ENCODE measurements at places on chromosomes 2 and 18.

- DNase-seq = no peak
Observed at GRCh38 chr18:77469131-77469530, 219.5 kb downstream of the GALR1 start.

GRCh38 chr2:85550486-85550885, 10.8 kb downstream of the GGCX start:
- no peak for DNase-seq

- no peak for DNase-seq
Observed at GRCh38 chr18:45608400-45608799, 6.9 kb upstream of the SLC14A2 start.

DNA sequence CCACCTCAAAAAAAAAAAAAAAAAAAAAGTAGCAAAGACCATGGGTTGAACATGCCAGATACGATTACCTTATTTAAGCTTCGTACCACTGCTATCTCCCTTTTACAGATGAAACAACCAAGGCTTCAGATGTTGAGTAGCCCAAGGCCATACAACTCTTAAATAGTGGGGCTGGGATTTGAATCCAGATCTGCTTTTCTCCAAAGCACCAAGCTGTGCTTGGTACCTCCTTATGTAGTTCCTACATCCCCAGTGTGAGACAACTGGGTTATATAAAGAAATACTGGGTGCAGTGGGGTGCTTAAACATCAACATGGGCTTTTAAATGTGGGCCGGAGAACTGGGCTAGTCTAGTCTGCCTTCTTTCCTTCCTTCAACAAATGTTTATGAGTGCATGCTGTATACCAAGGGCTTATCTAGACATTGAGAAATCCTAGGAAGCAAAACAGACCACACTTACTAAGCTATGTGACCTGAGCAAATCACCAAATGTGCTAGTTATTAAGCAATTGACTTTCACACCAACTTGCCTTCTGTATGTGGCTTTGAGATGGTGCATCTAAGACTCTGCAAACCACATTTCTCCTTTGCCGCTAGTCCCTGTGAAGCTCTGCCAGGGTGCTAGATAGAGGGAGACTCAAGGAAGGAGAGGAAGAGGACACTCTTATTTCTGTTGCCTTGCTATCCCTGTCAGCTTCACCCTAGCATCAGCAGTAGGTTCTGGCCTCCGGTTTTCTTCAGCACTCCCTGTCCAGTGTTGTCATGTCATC, 206.8 kb upstream of the FBXO11 start:
- DNase-seq = no peak

- no peak for DNase-seq
Observed at GRCh38 chr2:78418021-78418420, 607.5 kb upstream of the REG3G start.

- DNase-seq = no peak
Observed at GRCh38 chr18:67232406-67232805, 284.1 kb downstream of the DSEL start.

GRCh38 chr2:3637692-3638455, 20.1 kb upstream of the ALLC start:
- DNase-seq = no peak

DNA sequence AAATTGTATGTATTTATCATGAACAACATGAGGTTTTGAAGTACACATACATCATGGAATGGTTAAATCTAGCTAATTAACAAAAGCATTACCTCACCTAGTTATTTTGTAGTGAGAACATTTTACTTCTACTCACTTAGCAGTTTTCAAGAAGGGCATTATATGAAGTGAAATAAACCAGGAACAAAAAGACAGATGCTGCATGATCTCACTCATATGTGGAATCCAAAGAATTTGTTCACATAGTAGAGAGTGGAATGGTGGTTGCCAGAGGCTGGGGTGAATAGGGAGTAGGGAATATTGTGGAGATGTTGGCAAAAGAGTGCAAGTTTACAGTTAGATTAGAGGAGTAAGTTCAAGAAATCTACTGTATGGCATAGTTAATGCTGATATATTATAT, 292.0 kb downstream of the ASXL3 start:
- no peak for DNase-seq

- no peak for DNase-seq
Observed at GRCh38 chr2:36387258-36387916, 31.8 kb downstream of the CRIM1 start.

- DNase-seq = no peak
Observed at GRCh38 chr2:9336576-9337314, 86.6 kb downstream of the ITGB1BP1 start.

GRCh38 chr2:79723830-79724229, 211.0 kb downstream of the CTNNA2 start:
- DNase-seq = no peak

DNA sequence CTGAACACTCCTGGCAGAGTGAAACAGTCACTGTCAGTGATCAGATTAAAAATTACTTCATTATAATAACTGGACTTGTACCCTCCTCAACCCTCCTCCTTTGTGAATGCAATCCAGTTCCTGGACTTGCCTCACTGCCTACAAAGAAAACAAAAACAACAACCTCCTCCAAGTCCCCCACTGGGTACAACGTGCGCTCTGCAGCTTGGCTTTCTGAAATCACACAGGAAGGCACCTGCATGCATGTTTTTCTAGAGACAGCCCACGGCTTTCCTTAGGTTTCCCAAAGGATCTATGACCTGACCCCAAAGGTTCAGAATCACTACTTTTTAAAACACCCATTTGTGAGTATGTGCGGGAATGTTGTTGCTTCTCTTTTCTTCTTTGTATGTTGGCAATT, 61.4 kb upstream of the TUBA3E start:
- DNase-seq = no peak

DNA sequence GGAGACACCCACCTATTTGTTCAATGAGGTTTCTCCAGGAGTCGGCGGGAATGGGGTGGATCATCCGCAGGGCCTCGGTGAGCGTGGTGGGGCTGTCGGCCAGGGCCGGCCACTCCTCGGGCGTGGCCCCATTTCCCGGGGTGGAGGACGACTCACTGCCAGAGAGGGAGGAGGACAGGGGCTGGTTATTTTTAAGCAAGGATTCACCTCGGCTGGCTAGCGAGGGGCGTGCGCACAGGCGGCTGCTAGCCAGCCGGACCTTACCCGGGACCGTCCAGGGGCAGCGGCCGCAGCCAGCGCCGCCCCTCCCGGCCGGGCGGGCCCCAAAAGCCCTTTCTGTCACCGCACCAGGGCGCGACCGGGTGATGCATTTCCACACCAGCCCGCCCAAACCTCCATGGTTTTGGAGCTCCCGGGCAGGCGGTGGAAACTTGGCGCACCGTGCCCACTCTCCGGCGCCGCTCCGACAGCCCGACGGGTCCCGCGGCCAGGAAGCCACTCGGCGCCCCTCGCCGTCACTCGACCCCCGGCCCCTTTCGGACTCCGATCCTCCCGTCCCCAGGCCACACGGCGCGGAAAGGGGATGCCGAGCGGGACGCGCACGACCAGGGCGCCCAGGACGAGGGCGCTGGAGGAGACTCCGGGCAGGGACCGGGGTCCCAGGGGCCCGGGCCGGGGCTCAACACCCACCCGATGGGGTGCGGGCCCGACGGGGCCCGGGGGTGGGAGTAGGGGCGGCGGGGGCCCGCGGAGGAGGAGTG, 57.1 kb downstream of the SNORC start:
- DNase-seq = no peak

DNA sequence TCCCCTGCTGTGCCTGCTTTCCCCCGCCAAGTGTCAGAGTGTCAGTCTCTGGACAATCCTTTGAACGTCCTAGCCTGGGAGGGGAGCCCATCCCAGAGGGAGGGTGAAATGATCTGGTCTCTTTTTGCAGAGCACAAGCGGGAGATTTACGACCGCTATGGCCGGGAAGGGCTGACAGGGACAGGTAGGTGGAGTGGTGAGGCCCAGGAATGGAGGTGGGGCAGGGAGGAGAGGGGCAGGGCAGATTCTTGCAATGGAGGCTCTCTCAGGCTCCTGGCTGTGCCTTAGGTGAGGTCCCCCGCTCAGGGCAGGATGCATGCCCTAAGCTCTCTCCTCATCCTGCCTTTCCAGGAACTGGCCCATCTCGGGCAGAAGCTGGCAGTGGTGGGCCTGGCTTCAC, 2.4 kb downstream of the DNAJB2 start:
- no peak for DNase-seq

GRCh38 chr18:58895385-58895784, 30.7 kb downstream of the ZNF532 start:
- no peak for DNase-seq

GRCh38 chr2:216717491-216717901, 22.1 kb upstream of the IGFBP5 start:
- DNase-seq = no peak

GRCh38 chr2:64745562-64745961, 91.8 kb upstream of the SERTAD2 start:
- DNase-seq = no peak

DNA sequence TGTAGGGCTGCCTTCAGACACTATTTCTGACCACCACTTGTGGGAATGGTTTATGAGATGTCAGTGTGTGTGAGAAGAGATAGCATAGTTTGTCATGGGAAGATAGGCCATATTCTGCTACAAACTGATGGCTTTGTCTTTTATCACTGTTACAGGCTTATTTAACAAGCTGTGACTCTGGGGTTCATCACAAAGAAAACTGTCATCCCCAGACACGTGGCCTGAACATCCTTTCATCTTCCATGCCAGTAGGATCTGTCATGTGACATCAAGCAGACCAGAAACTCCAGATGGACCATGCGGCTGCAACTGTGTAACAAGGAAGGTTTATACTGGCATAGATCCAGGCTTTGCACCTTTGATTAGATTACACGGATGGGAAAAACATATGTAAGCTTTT, 128.6 kb upstream of the KCNH7 start:
- no peak for DNase-seq

- DNase-seq = no peak
Observed at GRCh38 chr2:157876786-157877138, 632 bp upstream of the ACVR1 start.

DNA sequence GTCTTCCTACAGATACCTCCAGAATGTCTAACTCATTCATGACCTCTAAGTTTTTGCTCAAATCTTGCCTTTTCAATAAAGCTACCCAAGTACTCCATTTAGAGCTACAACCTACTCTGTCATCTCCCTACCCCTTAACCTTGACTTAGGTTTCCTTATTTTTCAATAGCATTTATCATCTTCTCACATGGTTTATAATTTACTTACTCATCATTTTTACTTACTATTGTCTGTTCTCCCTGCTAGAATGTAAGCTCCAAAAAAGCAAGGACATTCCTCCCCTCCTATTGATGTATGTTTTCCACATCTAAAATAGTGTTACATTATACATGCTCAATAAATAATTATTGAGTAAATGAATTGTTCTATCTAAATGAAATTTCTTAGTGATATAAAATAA, 3.1 kb upstream of the GCA start:
- no peak for DNase-seq

GRCh38 chr2:203586206-203586605, 51.1 kb upstream of the RAPH1 start:
- no peak for DNase-seq

GRCh38 chr2:85862426-85862825, 26.4 kb downstream of the ST3GAL5 start:
- DNase-seq = no peak

- no peak for DNase-seq
Observed at GRCh38 chr2:97741686-97742085, 28.3 kb downstream of the ZAP70 start.

GRCh38 chr2:133508546-133509165, 59.6 kb downstream of the NCKAP5 start:
- DNase-seq = no peak

DNA sequence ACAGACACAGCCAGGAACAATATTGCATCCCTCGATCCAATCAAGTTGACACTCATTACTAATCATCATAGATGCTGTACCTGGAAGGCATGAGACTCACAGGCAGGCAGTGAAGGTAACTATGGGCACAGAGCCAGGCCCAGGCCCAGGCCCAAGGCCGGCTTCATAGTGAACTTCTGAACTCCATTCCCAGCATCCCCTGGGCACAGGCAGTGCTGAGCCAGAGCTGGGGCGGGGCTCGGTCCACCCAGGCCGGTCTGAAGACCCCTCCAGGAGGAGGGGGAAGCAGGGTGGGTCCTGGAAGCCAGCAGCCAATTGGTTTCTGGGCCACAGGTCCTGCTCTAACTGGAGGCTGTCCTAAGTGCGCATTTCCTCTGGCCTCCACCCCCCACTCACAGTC, 37.6 kb downstream of the MLPH start:
- DNase-seq = no peak

DNA sequence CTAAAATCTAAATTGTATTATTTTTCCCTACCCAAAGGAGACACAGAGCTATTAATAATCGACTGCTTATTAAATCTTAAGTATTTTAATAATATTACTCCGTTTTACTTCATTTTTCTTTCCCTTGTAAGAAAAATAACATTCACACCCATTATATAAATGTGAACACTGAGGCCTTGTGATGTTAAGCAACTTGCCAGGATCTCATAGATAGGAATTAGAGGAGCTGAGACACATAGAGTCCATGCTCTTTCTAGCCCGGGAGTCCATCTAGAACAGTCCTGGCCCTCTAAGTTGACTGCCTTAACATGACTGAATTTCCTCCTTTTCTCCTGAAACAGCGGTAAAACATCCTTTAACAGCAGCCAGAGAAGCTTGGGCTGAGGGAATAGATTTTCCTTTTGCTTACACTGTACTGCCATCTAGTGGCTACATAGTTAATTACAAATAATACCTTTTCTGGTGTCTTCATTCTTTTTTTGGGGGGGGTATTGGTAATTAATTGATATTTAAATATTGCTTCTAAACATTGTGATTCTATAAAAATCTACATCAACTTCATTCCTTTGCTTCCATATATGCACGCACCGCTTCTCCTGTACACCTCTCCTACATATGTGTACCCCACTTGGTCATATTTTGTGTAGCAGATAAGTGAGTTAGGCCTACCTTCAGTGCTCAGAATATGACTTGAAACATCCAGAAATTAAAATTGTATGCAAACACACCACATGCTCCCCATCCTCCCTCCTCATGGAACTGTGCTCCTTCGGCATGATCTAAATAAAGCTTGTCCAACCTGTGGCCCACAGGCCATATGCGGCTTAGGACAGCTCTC, 125.8 kb upstream of the HNMT start:
- no peak for DNase-seq

DNA sequence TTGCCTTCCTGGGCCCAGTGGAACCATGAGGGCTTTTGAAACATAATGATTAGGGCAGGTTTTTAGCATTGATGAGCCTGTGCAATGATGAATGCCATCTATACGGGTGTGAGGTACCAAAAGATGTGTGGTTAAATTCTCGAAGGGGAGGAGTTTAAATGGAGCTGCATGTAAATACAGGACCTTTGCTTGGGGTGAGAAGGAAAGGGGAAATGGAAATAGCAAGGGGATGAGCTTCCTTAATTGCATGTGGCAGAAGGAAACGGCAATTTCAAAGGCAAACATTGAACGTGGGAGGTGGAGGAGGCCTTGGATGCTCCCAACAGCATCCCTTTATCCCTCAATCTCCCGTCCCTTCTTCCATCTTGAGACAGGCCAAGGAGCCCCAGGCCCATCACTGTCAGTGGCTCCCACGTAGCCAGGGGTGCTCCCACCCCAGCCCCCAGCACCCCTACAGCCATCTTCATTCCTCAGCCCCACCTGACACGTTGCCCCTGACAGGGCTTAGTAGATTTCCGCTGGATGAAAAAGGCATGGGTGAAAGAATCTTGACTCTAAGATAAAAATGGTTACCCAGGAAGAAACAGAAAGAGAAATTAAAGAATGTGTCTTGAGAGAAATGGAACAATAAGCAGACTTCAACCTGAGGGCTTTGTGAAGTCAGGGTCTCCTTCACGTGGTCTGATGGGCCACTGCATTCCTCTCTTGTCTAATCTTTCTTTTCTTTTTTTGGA, 32.5 kb downstream of the INPP5D start:
- no peak for DNase-seq

GRCh38 chr2:37683921-37684780, 12.7 kb upstream of the CDC42EP3 start:
- no peak for DNase-seq

GRCh38 chr2:46325182-46325928, 28.1 kb downstream of the EPAS1 start:
- DNase-seq = no peak
